ENCODE measurements at places on chromosomes 2 and 18.

DNA sequence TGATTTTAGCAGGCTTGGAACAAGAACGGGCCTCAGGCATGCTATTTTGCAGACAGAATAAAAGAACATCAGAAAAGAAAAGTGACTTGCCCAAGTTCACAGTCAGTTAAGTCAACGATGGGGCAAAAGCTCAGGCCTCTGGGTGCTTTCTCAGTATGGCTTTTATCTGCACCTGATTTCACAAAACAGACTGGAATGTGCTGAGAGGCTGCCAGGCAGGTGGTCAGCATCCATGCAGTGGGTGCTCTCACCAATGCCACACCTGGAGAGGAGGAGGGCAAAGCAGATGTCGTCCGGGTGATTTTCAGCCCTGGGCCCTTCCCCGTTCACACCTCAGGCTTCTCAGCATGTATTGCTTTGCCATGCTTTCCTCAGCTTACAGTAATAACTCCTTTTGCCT, 854.6 kb downstream of the RNF144A start:
- no peak for DNase-seq

- DNase-seq, result no peak
These were observed 11.9 kb downstream of the LCT start for GRCh38 chr2:135825131-135825530.

GRCh38 chr2:44579837-44580230, 218.1 kb downstream of the CAMKMT start:
- DNase-seq, result no peak

DNA sequence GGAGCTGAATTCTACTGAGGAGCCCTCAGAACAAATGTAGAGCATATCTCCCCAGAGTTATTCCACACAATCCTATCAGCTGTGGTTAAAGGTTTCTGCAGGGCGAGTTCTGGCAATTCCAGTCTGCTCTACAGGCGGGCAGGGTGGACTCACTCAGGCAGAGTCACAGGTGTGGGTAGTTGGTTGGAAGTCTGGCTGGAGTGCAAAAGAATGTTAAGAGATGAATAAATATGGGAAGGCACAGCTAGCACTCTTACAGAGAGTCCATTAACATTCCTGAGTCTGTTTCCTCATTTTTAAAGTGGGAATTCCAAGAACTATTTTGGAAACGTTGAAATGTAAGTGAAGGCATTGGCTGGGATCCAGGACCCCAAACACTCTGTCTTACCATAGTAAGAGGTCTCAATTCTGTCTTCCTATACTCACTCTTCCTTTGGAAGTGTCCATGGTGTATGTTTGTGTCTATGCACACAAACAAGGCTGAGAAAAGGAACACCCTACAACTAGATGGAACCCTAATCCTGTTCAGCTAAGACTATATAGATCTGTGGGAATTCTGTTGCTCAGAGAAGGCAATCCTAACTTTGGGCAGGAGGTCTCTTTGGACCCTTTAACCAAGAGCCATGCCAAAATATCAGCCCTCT, 63.3 kb upstream of the AQP4 start:
- DNase-seq, result no peak

GRCh38 chr2:63902149-63902548, 60.5 kb downstream of the UGP2 start:
- DNase-seq, result no peak

GRCh38 chr2:234135750-234136221, 85.3 kb downstream of the SPP2 start:
- peak; percentile 55 for DNase-seq

- no peak for DNase-seq
These were observed 136.7 kb upstream of the CXCR4 start for GRCh38 chr2:136254681-136255080.

DNA sequence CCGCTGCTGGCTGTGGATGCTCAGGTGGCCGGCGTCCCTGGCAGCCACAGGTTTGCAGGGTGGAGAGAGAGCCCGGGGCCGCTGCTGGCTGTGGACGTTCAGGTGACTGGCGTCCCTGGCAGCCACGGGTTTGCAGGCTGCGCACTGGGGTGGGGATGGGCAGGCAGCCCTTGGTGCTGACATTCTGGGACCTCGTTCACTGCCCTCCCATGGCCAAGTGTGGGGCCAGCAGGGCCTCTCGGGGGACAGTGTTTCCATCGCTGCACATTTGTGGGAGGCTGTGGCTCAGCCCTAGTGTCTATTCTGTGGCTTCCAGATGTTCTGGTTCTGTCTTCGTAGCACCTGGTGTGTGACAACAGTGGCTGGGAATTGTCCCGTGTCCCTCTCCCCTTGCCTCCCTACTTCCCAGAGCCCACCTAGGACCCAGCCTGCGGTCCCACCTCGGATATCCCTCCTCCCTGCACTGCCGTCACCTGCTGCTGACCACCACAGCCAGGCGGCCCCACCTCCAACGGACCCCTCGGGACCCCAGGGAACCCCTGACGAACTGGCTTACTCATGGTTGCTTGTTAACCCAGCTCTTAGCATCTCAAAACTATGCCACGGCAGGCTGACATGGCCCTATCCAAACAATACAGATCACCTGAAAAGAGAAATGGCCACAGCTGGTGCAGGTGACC, 915 bp downstream of the CROCC2 start:
- no peak for DNase-seq

- DNase-seq, result peak; percentile 79
These were observed at the start of gene EPB41L5 for GRCh38 chr2:120012771-120013596. Gene EPB41L5 (plus strand): TSS chr2:120013077. CDS start chr2:120019085, 6,008 bp downstream.

- no peak for DNase-seq
These were observed 248.4 kb downstream of the ZNF521 start for GRCh38 chr18:25103468-25104155.

DNA sequence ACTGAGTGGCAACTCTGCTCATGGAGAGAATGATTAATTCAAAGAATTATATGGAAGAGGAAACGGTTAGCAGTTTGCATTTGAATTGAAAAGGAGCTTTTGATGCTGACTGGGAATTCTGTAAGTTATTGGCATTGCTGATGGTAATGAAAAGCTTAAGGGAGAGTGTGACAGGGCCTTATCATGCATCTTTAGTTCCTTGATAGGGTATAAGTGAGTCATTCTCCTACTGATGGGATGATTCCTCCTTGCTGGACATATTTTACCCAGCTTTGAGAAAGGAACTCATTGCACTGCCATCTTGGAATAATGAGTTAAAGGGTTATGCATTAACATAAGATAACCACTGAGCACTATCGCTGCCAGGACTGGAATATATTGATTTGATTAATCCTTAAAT, 740.7 kb downstream of the DCC start:
- DNase-seq, result no peak

- no peak for DNase-seq
These were observed 433.6 kb downstream of the LPIN1 start for GRCh38 chr2:12180031-12180430.

GRCh38 chr2:209642146-209642820, 129.3 kb upstream of the UNC80 start:
- DNase-seq, result no peak

DNA sequence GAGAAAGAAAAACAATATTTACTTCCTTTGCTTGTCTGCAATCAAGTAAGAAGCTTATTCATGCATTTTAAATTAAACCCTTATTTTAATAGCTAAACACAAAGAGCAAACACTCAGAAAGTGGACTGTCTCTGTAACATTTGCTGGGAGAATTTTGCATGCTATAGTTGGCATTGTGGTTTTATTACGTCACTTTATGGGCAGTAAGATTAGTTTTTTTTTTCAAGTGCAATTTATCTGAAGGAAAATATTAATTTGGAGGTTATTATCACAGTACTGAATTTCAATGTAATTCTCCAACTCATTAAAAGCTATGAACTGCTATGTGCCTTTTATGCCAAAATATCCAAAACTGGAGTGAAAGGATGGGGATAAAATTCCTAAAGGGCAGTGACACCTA, 103.3 kb downstream of the TMEFF2 start:
- no peak for DNase-seq

DNA sequence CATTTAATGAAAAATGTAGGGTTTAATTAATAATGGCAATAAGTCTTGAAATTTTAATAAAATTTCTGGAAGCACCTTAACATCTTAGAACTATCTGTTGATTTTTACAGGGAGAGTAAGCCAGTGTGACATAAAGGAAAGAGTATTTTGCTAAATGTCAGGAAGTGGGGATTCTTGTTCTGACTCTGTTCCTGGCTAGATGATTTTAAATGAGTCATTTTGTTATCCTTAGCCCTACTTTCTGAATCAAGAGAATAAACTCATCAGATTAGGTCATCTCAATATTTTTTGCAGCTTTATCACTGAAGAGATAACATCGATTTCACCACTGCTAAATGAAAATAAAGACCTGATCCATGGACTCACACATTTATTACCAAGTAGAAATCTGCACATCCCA, 377.5 kb upstream of the CYRIA start:
- no peak for DNase-seq

GRCh38 chr2:28345619-28346018, 47.0 kb upstream of the FOSL2 start:
- DNase-seq, result no peak

DNA sequence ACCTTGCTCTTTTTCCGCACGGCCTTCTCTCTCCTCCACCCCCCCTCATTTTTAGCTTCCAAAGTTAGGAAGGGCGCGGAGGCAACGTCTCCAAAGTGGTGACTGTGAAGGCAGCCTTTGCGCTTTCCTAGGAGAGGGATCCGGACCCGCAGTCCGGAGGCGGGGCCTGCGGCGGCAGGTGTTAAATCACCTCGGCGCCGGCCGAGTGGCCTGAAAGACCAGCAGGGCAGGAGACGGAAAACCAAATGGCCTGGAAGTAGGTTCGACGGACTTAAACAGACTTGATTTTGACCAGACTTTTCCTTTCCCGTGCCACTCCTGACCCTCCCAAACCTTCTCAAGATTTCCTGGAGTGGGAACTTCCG, 615 bp downstream of the GORASP2 start:
- DNase-seq, result peak; percentile 63

GRCh38 chr2:226310146-226310545, 489.5 kb downstream of the IRS1 start:
- no peak for DNase-seq

GRCh38 chr2:190344276-190344827, 963 bp downstream of the INPP1 start:
- no peak for DNase-seq

- DNase-seq, result no peak
These were observed 159.7 kb upstream of the LRRTM1 start for GRCh38 chr2:80464275-80464674.

DNA sequence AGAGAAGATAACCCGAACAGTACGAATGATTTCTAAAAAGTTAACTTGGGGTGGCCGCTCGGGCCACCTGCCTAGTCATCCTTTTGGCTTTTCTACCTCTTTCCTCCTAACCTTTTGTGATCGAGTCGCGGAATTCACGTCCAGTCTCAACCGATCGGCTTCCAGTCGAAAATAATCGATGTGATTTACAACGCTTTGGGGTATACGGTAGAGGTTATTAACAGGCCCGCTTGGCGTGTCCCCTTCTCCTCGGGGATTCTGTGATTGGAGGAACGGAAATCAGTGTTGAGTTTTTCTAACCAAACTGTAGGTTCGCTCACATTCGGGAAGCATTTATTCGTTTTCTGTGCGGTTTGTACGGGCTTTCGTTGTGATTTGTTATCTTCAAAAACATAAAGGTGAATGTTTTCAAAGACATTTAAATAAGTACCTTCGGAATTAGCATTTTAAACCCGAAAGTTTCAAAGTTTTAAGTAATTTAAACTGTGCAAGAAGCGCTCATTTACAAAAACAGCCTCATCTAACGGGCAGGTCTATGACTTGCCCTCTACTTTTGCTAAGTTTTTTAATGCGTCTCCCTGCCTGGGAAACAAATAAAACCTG, 588 bp upstream of the FOXI3 start:
- no peak for DNase-seq

DNA sequence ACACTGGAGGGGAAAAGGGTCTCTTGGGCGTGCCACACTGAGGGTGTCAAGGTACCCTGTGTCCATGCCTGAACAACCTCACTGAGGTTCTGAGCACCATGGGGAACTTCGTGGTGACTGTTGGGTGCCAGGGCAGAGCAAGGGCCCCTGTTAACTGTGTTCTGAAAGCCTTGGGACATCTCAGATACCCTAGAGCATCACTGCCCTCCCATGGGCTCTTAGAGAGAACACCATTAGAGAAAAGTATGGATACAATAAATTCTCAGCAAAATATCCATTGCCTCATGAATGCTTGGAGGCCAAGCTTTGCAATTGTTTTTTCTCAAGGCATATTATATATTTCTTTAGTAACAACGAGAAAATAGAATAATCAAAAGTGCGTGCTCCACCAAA, 488.5 kb upstream of the NRP2 start:
- DNase-seq, result no peak

- no peak for DNase-seq
These were observed 81.3 kb downstream of the KCNF1 start for GRCh38 chr2:10993001-10993481.

GRCh38 chr2:136291871-136292270, 173.9 kb upstream of the CXCR4 start:
- DNase-seq, result no peak
